Fibroblast of skin of abdomen (primary cell): ENCODE measurements at places on chromosomes 2 and 18.
A peak's percentile ranks its signal among the peaks of the same experiment; 100 is the strongest.

- no peak for DNase-seq
Measured at GRCh38 chr2:66103581-66103980, 331.3 kb upstream of the MEIS1 start.

- peak; percentile 3 for DNase-seq
Measured at GRCh38 chr2:201779901-201780673, 646 bp downstream of the ALS2 start.

- DNase-seq: peak; percentile 83
Measured at GRCh38 chr2:133109772-133110171, 439.8 kb upstream of the LYPD1 start.

DNA sequence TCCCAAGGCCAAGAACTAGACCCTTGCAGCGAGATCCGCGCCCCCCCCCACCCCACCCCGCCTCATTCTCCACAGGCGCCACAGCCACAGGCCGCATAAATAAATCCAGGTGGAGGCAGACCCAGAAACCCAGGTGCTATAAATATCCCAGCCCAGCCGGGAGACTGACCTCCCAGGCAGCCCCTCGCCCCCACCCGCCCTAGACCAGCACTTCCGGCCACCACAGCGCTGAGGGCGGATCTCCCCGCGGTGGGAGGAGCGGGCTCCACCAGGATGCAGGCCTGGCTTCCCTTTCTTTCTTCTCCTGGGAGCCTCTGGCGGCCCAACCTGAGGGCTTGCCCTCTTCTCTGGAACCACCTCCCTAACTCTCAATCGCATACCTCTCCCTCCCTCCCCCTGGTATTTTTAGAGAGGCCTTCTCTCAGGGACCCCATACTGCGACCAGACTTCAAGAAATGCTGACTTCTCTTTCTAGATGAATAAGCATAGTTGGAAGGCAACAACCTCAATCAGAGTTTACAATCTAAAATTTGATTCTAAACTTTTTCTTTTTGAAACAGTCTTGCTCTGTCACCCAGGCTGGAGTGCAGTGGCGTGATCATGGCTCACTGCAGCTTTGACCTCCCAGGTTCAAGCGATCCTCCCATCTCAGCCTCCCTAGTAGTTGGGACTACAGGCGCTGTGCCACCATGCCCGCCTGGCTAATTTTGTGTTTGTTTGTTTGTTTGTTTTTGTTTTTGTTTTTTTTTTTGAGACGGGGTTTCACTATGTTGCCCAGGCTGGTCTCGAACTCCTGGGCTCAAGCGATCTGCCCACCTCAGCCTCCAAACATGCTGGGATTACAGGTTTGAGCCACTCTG, 55.0 kb downstream of the PKDCC start:
- DNase-seq: peak; percentile 90

- DNase-seq: peak; percentile 84
Measured at GRCh38 chr2:220188031-220188430, 560.6 kb downstream of the SLC4A3 start.

DNA sequence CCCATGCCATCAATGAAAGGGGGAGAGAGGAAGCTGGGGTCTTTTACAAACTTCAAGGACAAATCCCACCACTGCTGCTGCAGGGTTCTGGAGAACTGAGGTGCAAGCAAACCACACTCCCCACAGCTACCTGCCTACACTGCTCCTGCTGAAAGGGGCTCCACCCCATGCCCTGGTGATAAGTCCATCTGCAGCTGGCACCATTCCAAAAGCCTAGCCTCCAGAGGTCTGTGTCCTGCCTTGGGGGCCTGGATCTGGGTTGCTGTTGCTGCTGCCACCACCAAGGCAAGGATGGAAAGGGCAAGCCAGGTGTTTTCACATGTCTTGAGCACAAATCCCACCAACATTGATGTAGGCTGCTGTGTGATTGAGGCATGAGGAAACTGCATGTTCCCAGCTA, 97.4 kb upstream of the UBE2E3 start:
- no peak for DNase-seq

DNA sequence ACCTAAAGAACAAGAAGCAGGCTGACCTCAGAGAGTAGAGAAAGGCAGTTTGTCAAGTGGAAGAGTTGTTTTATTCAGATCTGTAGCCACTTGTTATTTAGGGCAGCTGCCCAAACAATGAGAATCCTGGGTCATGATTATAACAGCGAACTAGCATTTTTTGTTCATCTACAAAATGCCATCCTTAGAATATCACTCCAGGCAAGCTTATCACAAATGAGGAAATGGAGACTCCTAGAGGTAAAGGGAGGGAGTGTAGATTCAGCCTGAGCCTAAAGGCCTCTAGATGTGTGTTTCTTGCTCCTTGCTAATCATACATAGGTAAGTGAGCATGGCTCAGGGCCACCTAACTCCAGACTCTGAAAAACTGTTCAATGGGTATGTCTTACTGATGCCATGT, 126.1 kb downstream of the HNMT start:
- peak; percentile 55 for DNase-seq
